NCI-H1092 (cell line): ENCODE measurements at places on chromosomes 5 and 9.
A peak's percentile ranks its signal among the peaks of the same experiment; 100 is the strongest.

GRCh38 chr5:16160706-16161105 is 18.9 kb downstream of the MARCHF11 start:
- DNase-seq, result peak; percentile 44

GRCh38 chr9:135711391-135711790 is 9.4 kb downstream of the KCNT1 start:
- peak; percentile 27 for DNase-seq

GRCh38 chr5:112294126-112294525 is 125.0 kb downstream of the EPB41L4A start:
- DNase-seq, result no peak

GRCh38 chr5:61816585-61817450 is 484.8 kb downstream of the ZSWIM6 start:
- DNase-seq, result no peak
